ENCODE measurements at places on chromosomes 16 and 17.

GRCh38 chr16:17658881-17659280 is 188.1 kb upstream of the XYLT1 start:
- no peak for DNase-seq

DNA sequence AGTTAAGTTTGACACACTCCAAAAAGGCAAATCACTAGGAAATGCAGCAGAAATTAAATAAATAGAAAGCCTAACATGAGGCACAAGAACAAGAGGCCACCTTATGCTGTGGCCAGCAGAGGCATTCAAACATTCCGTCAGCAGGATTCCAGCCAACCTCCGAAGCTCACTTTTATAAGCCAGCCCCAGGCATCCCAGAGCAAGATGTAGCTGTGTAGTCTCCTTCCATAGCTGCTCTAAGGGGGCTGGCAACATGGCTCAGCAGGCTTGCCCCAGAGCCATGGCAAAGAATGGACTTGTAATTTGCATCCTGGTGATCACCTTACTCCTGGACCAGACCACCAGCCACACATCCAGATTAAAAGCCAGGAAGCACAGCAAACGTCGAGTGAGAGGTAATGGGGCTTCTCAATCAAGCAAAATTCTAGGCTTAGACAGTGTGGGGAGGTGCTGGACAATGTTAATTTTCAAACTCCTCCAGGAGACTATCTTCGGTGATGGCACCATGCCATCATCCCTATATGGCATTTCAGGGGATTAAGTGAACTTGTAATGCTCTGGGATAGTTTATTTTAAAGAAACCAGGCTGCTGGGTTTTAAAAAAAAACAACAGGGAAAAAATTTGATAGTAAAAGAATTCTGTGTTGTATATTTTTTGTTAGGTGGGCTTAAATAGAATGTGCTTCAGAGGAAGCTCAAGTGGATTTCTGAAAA is at the start of gene CLEC3A:
Gene CLEC3A, plus strand, starts transcription at position 202 of the 714 bp plus-strand sequence. Its CDS starts 79 bp downstream, at position 281.
- no peak for DNase-seq

DNA sequence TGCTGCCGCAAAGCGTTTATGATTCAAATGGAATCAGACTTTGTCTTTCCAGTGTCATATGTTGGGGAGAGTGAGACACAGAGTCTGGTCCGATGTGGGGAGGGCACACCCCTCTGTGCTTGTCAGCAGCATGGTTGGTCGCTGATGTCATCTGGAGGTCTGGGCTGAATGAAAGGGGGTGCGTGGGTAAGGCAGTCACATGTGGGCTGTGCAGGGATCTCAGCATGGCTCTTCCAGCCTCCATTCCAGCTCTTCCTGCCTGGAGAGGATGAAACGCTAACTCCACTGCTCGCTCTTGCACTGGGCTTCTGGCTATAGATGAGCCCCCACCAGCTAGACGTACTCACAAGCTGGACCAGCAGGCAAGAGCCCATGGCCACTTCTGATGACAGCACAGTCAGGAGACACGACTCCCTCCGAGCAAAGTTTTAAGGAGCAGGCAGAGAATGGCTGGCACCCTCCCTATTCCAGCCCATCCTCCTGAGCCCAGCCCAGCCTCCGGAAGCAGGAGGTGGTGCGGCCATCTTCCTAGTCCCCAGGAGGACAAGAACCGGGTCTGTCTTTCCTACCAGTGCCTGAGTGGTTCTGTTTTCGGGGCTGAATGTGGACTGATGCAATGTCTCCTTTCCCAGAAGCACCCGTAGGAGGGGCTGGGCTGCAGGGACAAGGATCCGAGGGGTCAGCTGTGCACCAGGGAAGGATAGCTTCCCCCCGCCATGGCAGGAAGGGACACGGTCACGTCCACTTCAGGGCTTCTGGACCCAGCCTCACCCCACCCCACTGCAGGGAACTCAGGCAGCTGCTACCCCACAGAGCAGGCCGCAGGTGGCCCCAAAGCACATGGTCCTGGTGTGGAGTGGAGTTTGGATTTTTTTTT is 41.5 kb upstream of the CBFA2T3 start:
- DNase-seq, result no peak

- DNase-seq, result no peak
These were observed 31.2 kb downstream of the GNAO1 start for GRCh38 chr16:56222474-56222997.

DNA sequence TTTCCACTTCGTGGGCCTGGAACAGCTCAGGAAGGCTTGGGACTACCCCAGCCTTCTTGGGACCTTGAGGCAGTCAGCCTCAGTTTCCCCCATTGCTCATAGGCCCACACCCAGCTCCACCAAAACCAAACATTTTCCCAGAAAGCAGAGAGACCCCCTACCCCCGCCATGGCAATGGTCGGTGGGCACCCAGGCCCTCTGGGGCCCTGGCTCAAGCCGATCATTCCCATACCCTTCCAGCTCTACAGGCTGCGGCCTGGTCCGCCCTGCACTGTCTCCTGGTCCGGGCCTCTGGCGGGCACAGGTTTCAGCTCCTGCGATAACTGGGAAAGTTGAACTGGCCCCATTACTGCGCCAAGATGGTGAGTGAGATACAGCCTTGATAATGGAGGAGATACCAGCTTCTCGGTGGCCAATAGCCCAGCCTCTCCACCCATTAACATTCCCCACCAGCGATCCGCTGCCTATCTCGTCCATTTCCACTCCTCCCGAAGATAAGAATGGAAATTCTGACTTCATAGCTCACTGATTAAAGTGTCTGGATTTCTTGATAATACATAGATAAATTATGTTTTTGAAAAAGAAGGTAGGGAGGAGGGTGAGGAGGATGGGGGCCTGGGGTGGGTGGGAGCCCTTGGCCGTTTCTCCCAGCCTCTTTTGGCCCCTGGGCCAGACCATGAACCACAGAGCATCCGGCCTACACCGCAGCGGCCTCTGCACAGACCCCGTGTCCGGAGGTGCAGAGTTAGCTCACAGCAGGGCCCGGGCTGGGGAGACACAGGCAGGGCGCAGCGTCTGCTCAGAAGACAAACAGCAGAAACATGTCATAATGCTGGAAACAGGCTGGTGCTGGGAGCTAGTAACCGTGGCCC is 11.6 kb downstream of the ZFPM1 start:
- no peak for DNase-seq

DNA sequence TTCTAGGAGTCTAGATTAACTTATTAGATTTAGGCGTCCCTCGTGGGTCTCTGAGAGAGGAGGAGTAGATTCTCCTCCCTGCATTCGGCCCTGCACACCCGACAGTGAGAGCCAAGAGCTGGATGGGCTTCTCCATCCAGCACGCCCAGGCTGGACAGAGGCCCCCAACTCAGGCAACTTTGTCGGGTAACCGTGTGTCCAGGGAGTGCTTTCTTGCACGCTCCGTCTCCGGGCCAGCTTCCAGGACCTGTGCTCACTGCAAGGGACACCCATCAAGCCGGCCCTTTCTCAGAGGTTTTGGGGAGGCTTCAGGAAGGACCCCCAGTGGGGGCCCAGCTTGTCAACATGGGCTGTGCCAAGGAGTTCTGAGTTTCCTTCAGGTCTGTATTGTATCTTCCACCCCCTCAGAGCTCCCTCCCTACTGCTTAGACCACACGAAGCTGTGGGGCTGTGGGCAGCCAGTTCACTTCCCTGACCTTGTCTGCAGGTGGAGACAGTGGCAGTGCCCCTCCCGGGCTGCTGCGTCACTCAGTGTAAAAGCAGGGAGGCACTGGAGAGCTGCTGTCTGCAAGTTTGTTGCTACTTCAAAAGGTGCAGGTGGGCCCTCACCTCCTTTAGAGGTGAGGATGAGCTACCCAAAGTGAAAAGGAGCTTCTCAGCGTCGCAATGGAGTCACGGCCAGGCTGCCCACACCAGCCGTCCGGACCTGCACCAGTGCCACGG is 24.0 kb upstream of the C16orf78 start:
- DNase-seq, result no peak

DNA sequence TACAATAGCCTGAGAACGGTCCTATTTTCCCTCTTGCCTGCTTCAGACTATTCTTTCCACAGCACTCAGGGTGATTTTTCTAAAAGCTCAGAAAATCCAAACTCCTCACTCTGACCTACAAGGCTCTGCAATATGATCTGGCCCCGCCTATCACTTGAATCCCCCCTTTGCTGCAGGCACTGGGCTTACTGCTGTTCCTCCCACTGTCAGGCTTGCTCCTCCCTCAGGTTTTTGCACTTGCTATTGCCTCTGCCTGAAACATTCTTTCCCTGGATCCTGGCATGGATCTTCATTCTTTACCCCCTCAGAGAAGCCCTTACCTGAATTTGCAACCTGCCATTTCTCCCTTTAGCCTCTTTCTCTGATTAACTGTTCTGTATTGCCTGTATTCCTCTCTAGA is 52.3 kb downstream of the RPGRIP1L start:
- no peak for DNase-seq

- DNase-seq, result no peak
These were observed 22.9 kb downstream of the DUSP14 start for GRCh38 chr17:37512442-37513068.

DNA sequence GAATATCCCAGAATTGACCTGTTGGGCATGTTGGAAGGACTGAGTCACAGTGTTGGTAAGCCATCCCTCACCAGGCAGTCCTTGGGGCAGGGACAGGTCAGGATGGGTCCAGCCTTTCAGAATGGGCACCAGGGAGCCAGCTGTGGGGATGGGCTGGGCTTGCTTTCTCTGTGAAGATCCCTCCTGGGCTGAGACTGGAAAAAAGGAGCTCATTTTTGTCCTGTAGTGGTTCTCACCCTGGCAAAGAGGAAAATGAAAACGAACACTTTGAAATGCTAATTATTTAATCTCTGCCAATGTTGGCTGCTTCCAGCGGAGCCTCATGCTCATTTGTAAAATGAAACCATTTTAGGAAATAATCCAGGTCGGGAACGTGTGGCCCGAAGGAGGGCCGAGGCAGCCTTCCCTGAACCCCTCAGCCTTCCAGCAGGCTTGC is 237.5 kb upstream of the SALL1 start:
- DNase-seq, result no peak

Measured in stimulated activated CD4-positive, alpha-beta T cell treated with anti-CD3 and anti-CD28 coated beads, Interleukin-2, amount 100 ng/mL, for 24 hours (primary cell).